Left hindlimb (tissue), 1 donor: ENCODE measurements at places on chromosomes 1 and 21.

DNA sequence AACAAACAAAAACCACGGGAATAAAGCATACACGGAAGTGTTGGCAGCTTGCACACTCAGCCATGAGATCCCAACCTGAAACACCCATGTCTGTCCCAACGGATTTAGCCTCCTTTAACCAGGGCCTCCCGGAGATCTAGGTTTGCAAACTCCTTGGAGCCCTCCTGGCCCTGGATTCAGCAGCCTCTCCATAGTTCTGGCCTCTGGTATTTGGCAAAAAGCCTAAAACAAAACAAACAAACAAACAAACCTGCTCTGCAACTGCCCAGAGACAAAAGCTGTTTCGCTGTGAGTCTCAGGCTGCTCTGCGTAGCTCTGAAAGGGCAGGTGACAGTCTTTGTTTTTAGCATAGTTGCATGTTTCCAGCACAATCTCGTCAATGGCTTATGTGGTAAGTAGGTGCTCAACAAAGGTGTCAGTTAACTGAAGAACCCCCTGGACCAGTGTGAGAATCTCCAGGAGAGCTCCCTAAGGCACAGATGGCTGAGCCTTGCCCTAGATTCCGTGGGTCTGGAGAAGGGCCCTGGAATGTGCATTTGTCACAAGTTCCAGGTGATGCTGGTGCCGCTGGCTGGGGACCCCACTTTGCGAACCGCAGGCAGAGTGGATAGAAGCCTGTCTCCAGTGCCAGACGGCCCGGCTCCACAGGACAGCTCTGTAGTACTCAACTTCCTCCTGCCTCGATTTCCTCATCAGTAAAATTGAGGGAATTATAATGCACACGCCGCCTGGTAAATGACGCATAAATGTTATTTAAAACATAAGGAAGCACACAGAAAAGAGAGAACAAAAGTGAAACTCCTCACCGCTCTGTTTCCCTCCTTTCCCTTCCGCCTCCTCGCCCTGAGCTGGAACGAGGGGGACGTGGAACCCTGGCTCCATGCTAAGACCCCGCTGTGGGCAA is 86.2 kb downstream of the RIPK4 start:
- peak; percentile 16 for DNase-seq

DNA sequence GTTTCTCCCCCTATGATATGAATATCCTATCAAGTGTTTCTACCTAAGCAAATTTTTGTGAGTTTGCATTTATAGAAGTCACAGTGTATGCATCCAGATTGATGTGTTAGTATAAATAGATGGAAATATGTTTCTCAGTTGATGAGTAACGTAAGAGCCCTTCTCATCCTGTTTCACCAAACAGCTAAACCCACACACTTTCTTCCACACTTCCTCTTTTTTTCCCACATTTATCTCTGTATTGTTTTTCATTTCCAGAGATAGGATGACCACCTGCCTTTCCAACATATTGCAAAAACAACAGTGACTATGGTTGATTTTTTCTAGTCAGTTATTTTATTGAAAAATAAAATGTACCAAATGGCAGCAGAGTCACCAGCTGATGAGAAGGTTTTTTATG is 490.1 kb downstream of the NEGR1 start:
- DNase-seq: no peak

- DNase-seq: no peak
Observed at GRCh38 chr1:153238527-153238926, 21.0 kb upstream of the LORICRIN start.

DNA sequence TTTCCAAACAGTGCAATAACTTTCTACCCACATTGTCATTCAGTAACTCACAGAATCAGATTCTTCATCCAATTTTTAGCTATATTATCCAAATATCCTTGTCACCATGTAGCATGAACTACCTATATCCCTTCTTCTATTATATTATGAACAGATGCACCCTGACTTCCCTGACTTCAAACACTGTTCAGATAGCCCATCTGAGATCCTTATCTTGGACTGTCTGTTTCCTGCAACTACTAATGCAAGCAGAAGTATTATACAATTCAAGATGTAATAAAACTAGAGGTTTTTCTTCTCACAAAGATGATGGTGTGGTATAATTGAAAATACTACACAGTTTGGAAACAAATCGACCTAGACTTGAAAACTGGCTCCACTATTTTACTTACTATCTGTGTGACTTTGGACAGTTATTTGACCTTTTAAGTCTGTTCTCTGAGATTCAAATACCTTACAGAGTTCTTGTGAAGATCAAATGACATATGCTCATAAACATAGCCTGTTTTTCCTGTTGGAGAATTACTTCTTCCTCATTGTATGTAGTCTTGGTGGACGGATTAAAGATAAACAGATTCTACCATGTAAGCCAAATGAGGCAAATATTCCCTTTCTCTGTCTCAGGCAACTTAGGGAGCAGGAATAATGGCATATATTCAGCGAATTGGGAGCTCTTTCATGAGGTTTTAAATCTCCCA is 407.9 kb upstream of the ZRANB2 start:
- DNase-seq: no peak

DNA sequence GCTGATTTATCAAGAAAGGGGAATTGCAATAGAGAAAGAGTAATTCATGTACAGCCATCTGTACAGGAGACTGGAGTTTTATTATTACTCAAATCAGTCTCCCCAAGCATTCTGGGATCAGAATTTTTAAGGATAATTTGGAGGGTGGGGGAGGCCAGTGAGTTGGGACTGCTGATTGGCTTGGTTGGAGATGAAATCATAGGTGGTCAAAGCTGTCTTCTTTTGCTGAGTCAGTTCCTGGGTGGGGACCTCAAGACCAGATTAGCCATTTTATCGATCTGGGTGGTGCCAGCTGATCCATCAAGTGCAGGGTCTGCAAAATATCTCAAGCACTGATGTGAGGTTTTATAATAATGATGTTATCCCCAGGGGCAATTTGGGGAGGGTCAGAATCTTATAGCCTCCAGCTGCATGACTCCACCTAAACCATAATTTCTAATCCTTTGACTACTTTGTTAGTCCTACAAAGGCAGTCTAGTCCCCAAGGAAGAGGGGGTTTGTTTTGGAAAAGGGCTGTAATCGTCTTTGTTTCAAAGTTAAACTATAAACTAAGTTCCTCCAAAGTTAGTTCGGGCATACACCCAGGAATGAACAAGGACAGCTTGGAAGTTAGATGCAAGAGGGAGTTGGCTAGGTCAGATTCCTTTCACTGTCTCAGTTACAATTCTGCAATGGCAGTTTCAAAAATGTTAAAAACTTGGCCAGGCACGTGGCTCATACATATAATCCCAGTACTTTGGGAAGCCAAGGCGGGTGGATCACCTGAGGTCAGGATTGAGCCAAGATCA is 16.9 kb upstream of the RAB3B start:
- no peak for DNase-seq

DNA sequence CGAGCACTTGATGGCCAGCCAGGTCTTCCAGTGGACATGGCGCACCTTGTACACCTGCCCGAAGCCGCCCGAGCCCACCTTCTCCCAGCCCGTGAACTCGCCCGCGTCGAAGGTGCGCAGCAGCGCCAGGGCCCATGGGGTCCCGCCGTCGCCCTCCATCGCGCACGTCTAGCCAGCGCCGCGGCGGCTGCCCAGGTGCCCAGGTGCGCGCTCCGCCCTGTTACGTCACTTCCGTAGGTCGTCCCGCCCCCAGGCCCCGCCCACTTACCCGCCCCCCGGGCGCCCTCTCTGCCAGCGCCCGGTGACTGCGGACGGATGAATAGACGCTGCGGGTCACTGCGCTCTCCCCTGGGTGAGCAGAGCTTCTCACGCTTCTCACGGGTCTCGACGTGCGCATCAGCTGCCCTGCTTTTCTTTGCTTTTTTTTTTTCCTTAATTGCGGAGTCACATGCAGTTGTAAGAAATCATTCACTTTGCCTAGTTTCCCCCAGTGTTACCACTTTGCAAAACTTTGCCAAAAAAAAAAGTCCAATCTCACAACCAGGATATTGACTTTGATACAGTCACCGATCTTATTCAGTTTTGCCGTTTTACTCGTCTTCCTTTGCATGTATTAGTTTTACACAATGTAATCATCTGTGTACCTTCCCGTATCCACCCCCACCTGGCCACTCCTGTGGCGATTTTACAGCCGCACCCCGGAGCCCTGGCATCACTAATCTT is at the start of gene RIPK4:
RIPK4 (minus strand) TSS at position 170 of the 723 bp plus-strand sequence; CDS start at position 159, 11 bp downstream.
- DNase-seq: no peak

DNA sequence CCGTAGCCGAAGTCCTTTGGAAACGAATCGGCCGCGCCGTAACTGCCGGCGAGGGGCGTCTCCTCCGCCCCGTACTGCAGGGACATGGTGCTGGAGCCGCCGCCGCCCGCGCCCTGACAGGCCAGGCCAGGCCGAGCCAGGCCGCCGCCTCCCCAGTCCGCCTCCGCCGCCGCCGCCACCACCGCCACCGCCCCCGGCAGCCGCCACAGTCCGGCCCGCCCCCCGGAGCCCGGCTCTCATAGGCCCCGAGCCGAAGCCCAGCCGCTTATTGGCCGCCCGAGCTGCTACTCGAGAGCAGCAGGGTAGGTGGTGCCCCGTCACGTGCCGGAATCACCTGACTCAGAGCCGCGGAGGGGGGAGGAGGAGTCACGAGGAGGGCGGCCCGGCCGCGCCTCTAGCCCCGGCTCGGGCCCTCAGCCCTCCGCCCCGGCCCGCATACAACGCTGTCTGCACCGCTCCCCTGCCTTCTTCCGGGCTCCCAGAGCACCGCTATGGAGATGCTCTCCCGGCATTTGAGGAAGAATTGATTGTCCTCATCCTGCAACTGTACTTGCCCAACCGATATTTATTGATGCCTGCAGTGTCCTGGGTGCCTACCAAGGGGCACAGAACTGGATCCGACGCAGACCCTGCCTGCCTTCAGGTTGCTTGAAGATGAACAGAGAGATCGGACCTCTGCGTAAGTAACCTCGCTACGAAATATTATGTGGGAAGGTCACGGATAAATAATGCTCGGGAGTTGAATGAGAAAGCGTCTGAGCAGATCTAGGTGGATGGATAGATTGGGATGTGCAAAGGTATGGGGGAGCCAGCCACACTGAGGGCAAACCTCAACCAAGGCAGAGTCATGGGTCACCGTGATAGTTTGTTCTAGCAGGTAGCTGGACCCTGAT is at the start of gene RRAGC:
RRAGC (minus strand) TSS at position 212 of the 893 bp plus-strand sequence; CDS start at position 86, 126 bp downstream.
- peak; percentile 99 for DNase-seq

DNA sequence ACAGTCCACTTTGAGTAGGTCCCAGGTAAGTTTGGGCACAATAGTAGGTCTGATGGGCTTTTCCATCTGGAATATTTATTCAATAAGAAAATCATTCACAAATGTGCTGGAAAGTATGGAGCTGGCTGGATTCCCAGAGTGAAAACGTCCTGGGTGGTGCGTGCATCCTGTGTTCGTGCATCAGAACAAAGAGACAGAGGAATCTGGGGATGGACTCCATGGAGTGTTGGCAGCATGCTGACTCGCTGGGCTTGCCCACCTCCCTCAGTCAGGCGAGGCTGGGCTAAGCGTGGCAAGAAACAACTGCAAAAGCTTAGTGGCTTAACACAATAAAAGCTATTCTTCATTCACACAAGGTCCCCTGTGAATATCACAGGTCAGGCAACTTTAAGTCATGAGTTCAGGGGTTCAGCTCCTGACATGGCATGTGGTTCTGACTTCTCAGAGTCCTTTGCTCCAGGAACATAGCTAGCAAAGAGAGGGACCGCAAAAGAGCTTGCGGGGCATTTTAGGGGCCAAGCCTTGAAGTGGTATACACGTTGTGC is 151.6 kb upstream of the ZNF644 start:
- peak; percentile 45 for DNase-seq

- DNase-seq: no peak
Observed at GRCh38 chr1:229554886-229555621, 3.5 kb downstream of the ABCB10 start.

- DNase-seq: no peak
Observed at GRCh38 chr1:220188538-220188937, 83.7 kb downstream of the RAB3GAP2 start.

GRCh38 chr1:202172015-202172355 is 11.6 kb upstream of the PTPN7 start:
- DNase-seq: no peak

- no peak for DNase-seq
Observed at GRCh38 chr1:219155135-219155534, 18.5 kb upstream of the LYPLAL1 start.

DNA sequence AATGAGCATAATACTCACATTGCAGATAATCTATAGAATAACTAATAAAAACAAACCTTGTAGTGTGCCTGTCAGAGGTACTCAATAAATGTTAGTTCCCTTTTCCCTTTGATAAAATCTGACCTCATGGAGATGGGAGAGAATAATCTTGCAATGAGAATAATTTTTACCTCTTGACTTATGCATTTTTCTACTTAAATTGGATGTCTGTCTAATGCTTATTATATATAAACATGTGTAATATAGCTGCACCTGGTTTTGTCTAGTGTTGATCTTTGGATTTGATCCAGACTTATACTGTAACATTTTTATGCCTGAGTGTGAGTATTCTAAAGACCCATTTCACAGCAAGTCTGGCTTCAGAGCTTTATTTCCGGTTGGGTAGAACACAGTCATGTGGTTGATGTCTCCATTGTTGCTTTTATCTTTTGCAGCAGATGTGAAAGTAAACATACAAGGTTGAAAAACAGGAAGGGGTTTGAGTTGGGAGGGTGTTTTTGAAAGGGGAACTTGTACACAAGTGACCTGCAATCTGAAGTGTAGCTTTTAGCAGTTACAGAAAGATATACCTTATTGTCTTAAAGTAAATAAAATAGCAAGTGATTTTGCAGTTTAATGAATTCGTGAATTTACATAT is 12.4 kb downstream of the EPB41 start:
- DNase-seq: no peak

DNA sequence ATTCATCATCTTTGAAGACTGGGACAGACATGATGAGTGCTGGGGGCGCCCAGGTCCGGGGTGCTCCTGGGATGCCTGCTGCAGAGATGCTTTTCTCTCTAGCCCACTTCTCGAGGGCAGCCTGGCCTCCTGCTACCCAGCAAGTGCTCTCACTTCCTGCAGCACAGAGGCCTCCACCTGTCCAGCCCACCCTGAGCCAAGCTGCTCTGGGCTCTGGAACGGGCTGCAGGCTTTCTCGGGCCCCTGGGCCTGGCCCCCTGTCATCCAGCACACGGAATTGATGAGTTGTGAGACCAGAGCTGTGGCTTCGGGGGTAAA is 469.5 kb upstream of the VAMP3 start:
- DNase-seq: no peak

- DNase-seq: no peak
Observed at GRCh38 chr1:40630488-40631223, 34.8 kb downstream of the RIMS3 start.

DNA sequence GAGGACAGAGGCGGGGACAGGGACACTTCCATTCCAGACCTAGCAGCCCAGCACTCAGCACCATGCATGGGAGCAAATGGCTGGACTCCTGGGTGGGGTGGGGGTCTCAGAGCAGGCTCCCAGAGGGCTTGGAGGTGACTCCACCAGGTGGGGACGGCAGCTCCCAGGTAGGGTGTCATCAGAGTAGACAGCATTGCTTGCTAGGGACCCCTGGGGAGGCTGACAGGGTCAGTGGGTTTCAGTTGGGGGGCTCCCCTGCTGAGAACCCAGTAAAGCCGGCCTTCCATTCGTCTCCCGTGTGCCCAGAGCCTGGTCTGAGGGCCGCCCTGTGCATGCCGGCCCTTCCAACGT is 4.8 kb upstream of the GJC2 start:
- no peak for DNase-seq

- DNase-seq: no peak
Observed at GRCh38 chr1:38533772-38534472, 325.6 kb downstream of the RRAGC start.

GRCh38 chr1:87669674-87670073 is 341.0 kb downstream of the LMO4 start:
- no peak for DNase-seq
